Activated CD4-positive, alpha-beta memory T cell treated with anti-CD3 and anti-CD28 coated beads, Interleukin-2, amount 10 ng/mL, durations not matched to agents 7 days and 5 days (primary cell): ENCODE measurements at places on chromosomes 4 and X. TPM values are rescaled to one million over a fixed set of nuclear protein-coding genes. Genes with fewer than 3 reads are reported as not detected.

Gene BMP2K
- total RNA-seq = 15.8 TPM

Gene RIPPLY1
- total RNA-seq = not detected

Gene AMBN
- total RNA-seq = not detected

Gene NPY5R
- not detected for total RNA-seq

Gene SOD3
- not detected for total RNA-seq

Gene IL2RG
- total RNA-seq = 633 TPM

Gene GPR119
- not detected for total RNA-seq

Gene ODAPH
- 3.5 TPM for total RNA-seq

DNA sequence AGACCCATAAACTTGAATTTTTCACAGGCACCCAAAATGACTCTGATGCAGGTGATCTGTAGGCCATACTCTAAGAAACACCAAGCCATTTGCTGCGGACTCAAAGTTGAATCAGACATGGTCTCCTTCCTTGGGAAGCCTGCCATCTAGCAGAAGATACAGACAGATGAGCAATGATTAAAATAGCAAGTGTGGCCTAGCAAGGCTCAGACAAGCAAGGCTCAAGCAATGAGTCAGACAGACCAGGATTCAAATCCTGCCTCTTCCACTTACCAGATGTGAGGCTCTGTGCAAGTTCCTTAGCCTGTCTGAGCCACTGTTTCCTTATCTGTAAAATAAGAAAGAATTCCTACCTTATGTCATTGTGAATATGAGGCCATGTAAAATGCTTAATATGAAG is 2.3 kb downstream of the CCDC149 start:
- DNase-seq = no peak

- no peak for DNase-seq
These were observed 29.8 kb upstream of the SMAD1 start for GRCh38 chr4:145451895-145452294.

DNA sequence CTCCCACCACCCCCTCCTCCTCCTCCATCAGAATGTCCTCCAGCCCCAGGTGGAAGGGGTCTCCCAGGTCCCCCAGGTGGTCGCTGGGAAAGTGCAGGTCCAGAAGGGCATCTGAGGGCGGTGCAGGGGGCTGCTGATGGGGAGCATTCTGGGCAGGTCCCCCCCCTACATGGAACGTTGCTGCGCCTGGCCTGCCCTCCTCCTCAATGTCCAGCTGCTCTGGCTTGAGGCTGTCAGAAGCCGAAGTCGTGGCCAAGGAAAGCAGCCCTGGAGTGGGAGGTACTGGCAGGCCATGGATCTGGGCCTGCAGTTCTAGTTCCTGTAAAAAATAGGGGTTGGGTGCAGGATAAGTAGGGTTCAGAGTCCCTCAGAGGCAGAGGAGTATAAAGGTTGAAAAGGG is 12.9 kb downstream of the TFE3 start:
- no peak for DNase-seq

GRCh38 chr4:150063128-150063527 is 15.1 kb upstream of the DCLK2 start:
- DNase-seq = no peak

DNA sequence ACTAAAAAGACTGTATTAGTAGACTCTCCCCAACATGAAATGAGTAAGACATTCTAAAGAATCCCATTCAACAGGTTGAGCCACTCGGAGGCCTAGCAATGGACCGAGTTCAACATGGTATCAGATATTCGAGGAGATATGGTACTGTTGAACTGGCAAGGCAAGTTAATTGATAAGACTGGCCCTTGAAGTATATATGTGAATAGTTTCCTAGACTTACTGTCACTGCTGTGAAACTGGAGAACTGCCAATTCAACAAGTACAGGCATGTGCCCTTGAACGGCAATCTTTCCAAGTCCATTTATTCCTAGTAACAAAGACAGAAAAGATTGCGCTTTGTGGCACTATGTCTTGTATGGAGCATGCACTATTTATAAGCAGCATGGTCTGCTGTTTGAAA is 24.4 kb downstream of the FAT1 start:
- DNase-seq = no peak

- DNase-seq = no peak
These were observed 201.8 kb upstream of the LNX1 start for GRCh38 chr4:53793096-53793495.

- no peak for DNase-seq
These were observed 49.5 kb upstream of the IBSP start for GRCh38 chr4:87749883-87750282.

GRCh38 chrX:70264784-70265183 is 3.4 kb upstream of the ARR3 start:
- DNase-seq = no peak

DNA sequence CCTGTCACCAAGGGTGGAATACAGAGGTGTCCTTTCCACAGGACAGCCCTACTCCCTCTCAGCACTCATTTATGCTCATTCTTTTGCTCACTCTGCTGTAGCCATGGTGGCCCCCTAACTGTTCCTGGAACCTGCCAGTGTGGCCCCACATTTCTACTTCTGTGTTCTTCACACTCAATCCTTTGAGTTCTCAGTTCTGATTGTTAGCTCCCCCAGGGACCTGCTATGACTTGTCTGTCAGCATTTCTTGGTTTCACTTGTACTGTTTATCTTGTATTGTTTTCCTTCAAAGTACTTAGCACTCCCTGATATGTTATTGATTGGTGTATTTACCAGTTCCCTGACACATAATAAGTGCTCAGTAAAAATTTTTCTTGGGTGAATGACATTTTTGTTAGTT is 14.9 kb downstream of the VBP1 start:
- DNase-seq = no peak
